Activated T-helper 1 cell treated with anti-CD3 and anti-CD28 coated beads, Interleukin-12 subunit alpha, Interleukin-12 subunit beta, Interleukin-2, Interleukin-4 antibody, amounts not matched to agents 30 ng/mL and 10 ng/mL and 1 ng/mL, durations not matched to agents 14 hours and 24 hours and 36 hours (primary cell): ENCODE measurements at places on chromosomes 16 and 17. TPM values are rescaled to one million over a fixed set of nuclear protein-coding genes. Genes with fewer than 3 reads are reported as not detected.

- no peak for DNase-seq
These were observed 11.6 kb downstream of the ZSCAN10 start for GRCh38 chr16:3087243-3088235.

DNA sequence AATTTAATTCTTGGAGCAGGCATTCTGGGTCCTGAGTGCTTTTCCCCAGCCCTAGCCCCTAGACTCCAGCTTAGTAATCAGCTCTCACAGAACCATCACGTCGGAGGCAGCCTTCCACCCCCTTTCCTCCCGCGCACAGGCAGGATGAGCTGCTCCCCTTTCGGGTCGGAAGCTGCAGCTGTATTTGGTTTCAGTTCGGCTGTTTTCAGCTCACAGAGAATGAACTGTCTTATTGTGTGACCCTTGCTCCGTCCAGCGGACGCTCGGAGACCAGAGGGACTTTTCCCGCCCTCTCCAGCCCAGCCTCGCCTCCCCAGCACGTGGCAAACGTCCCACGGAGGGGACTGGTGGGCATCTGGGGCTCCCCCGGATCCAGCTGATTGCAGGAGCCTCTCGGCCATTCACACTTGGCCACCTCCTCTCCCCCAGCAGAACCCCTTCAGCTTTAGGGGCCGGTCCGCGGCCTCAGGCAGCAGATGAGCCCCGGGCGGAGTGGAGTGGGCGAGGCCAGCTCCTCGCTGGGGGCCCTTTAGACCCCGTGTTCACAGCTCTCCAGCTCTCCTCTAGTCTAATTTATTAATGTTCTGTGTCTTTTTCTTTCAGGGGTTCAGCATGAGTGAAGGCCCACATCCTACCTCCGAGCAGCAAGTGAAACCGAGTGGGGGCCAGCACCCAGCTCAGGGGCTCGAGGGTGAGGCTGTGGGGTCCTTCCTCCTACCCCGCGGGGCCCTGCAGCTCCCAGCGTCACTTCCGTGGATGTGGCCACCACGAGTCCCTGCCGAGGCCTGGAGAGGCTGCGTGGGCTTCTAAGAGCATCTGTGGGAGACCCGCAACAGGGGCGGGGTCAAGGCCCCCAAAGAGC lies 863 bp upstream of the UTS2R start:
- DNase-seq = no peak

- no peak for DNase-seq
These were observed 299.9 kb downstream of the SOX9 start for GRCh38 chr17:72420775-72421127.

DNA sequence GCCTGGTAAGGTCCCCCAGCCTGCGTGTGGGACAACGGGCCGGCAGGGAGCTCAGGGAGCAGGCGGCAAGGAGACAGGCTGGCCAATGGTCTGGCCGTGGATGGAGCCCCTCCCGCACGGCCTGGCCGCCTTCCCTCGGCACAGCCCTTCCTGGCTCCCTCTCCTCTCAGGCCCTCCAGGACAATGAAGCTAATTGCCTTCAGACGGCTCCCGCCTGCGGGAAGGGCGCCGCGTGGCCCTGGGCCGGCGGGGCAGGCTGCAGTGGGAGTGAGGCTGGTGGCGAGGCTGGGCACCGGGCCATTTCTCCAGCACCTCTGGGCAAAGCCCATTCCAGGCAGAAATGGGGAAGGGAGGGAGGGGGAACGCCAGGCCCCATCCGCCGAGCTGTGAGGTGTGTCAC lies 50.9 kb downstream of the ENGASE start:
- no peak for DNase-seq

DNA sequence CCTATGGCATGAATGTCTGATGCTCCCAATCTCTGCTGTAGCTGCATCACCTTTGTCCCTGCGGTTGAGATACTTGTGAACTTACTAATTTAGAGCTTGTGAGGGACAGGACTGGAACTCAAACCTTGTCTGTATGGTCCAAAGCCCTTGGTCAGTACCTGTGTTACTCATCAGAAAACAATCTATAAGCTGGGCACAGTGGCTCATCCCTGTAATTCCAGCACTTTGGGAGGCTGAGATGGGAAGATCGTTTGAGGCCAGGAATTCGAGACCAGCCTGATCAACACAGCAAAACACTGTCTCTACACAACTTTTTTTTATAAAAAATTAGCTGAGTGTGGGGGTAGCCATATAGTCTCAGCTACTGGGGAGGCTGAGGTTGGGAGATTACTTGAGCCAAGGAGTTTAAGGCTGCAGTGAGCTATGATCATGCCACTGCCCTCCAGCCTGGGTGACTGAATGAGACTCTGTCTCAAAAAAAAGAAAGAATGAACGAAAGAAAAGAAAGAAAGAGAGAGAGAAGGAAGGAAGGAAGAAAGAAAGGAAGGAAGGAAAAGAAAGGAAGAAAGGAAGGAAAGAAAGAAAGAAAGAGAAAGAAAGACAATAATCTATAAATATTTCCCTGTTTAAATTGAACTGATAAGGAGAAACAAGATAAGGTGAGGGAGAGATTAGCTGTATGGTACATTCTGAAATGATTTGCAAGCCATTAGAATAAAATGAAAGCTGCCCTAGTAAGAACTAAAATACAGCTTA lies 31.7 kb upstream of the MYH10 start:
- DNase-seq = no peak

The CX3CL1 gene
- total RNA-seq = not detected in 2 replicates

The BAHCC1 gene
- 0.02 and 0.08 TPM in 2 replicates for total RNA-seq

DNA sequence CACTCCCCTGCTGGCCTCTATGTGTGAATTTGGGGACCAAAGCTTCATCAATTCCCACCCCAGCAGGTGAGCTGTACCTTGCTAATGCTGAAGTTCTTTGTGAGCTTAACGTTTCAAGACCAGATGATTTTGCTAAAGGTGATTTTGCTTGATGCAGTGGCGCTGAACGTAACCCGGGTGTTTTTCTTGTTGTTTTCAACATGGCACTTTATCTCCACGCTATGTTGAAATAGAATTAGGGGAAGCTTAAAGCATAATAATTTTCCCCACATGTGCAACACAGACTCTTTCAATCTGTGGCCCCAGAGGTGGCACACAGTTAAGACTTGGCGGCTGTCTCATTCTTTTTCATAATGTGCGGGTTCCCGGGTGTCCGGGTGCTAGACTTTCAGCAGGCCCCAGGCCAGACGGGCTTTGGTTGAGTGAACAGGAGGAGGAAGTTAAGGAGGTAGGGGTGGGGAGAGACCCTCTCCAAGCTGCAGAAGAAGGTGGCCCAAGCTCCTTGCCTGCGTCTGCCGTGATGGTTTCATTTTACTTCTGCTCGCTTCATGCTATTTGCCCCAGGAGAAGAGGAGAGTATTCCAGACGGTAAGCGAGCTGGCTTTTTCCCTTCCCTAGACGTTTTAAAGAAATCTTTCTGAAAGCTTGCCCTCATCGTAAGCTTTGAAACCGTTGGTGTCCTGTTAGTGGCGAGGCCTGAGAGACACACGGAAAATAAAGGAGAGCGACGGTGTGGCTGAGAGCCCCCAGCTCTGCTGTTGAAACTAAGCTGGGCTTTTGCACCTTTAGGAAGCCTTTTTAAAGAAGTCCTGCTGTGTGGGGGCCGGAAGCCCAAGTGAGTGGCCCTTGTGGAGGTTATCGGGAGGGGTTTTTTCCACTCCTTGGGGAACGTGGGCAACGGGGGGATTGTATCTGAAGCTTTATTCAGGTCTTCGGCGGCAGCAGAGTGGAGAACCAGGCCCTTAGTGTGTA lies 4.2 kb downstream of the FOXC2 start:
- DNase-seq = no peak

- no peak for DNase-seq
These were observed 14.9 kb upstream of the ARL6IP1 start for GRCh38 chr16:18816286-18816685.

The CACNG5 gene
- not detected in 2 replicates for total RNA-seq

- DNase-seq = no peak
These were observed 27.1 kb downstream of the GPR142 start for GRCh38 chr17:74394275-74394950.

The TMEM238L gene
- not detected in 2 replicates for total RNA-seq

DNA sequence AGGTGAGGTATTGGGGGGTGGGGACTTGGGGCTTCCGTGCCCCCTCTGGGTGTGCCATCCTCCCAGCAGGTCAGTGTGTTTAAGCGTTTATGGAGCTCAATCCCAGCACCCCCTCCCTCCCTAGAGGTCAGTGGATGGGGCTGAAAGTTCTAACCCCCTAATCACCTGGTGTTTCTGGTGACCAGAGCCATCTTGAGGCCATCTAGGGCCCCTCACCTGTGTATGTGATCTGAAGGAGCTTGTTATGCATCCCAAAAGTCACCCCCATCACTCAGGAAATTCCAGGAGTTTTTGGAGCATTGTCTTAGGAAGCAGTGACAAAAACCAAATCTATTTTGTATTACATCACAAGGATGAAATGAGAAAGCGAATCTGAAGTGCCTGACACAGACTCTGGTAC lies 67.8 kb upstream of the NOL11 start:
- DNase-seq = no peak

DNA sequence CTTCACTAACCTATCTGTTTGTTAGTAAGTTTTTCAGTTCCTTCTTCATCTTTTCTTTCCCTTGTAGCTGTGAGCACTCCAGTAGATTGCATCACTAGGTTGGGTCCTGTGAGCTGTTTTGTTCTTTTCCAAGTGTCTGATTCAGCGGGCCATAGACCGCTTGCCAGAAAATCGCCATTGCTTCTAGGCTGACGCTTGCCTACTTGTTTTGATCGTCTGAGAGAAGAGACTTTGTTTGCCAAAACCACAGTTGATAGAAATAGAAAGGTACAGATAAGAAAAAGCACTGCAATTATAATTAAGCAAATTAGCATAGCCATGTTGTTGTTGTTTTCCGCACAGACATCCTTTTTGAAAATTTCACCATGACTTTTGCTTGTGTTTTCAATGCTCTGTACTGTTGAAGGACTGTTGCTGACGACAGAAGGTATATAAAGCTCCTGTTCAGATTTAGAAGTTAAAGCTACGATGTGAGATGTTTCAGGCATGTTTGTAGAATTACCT lies 3.1 kb downstream of the EVI2A start:
- peak; percentile 46 for DNase-seq

The MMP2 gene
- not detected in 2 replicates for total RNA-seq

GRCh38 chr16:15752717-15753488 lies 102.9 kb downstream of the NDE1 start:
- no peak for DNase-seq

DNA sequence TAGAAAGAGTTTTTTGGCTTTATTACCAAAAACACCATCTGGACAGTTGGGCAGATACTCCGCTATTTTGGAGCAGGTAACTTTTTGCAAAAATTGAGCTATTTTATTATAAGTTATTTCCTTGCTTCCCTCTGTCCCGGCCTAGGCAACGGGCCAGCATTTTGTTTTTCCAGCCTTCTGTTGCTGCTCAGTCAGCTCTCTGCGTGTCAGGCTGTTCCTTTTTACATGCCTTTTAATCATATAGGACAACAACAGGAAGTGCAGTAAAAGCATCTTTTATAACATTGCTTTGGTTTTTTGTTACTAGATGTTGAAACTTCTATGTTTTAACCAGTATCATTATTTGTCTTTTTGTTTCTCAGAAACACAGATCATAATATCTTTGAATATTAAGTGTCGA lies 30.4 kb downstream of the PPM1D start:
- DNase-seq = no peak

The KRT23 gene
- total RNA-seq = not detected in 2 replicates

- DNase-seq = no peak
These were observed 148.8 kb downstream of the FOXL1 start for GRCh38 chr16:86727131-86727530.

The TPPP3 gene
- not detected in 2 replicates for total RNA-seq

- DNase-seq = no peak
These were observed 46.3 kb downstream of the MRM1 start for GRCh38 chr17:36647636-36648035.

DNA sequence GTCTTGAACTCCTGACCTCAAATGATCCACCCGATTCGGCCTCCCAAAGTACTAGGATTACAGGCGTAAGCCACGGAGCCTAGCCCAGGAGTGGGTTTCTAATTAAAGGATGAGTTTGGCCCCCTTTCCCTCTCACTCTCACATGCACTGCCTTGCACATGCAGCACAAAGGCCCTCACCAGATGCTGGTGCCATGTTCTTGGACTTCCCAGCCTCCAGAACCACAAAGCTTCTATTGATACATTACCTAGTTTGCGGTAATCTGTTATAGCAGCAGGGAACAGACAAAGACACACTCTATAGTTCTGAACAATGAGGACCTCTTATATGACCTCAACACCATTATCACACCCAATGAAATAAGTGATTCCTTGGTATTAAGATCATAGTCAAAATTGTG lies 17.9 kb upstream of the ITGAD start:
- no peak for DNase-seq

DNA sequence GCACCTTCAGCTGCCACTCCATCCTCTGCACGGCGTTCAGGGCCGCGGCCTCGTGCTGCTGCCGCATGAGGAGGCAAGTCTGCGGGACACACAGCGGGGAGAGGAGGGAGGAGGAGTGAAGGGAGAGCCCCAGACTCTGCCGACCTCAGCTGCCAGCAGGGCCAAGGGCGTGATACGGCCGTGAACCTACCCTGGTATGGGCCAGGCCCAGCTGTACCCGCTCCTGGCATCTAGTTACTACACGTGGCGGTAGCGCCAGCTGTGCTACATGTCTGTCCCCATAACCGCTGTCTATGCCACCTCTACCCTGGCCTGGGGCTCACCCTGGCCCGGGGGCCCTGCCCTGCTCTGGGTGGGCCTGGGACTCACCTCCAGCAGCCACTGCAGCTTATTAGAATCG lies 51.1 kb downstream of the ZNF778 start:
- no peak for DNase-seq

GRCh38 chr17:50834429-50835300 lies 721 bp upstream of the WFIKKN2 start:
- no peak for DNase-seq

- DNase-seq = no peak
These were observed 14.5 kb upstream of the IL17C start for GRCh38 chr16:88623858-88624257.

DNA sequence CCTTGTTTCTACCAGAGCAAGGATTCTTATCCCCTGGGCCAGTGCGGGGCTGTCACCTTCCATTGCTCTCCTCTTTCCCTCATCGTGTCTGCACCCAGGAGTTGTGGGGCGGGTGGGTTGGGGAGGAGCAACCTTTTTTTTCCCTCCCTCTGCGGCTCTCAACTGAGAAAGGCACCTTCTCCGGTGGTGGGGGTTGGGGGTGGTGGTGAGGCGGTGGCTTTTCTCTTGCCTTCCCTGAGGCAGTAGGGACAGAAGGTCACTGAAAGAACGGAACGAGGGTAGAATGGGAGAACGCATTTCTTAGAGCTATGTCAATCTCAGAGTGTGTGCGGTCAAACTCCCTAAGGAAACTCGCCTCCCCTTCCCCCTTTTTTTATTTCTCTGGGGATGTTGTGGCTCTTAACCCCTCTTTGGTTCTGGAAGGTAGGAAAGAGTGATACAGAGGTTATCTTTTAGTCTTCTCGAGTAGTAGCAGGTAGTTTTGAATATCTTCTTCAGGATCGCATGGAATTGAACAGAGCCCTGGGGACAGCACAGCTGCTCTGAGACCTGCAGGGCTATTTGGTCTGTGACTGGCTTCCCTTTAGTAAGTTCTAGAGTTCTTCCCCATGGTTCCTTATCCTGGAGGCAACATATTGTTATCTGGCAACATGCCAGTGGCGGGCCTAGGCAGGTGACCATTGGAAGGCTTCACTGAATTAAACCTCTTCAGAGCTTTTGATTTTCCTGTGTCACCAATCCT lies 994 bp downstream of the CLTC start:
- DNase-seq = peak; percentile 25

GRCh38 chr17:42153919-42154742 lies 658 bp downstream of the RAB5C start:
- DNase-seq = no peak

The RANBP10 gene
- 23.0 and 25.7 TPM in 2 replicates for total RNA-seq
